Esophagus squamous epithelium (tissue), 5 donors: ENCODE measurements at places on chromosomes 2 and 18.
A peak's percentile ranks its signal among the peaks of the same experiment; 100 is the strongest.

DNA sequence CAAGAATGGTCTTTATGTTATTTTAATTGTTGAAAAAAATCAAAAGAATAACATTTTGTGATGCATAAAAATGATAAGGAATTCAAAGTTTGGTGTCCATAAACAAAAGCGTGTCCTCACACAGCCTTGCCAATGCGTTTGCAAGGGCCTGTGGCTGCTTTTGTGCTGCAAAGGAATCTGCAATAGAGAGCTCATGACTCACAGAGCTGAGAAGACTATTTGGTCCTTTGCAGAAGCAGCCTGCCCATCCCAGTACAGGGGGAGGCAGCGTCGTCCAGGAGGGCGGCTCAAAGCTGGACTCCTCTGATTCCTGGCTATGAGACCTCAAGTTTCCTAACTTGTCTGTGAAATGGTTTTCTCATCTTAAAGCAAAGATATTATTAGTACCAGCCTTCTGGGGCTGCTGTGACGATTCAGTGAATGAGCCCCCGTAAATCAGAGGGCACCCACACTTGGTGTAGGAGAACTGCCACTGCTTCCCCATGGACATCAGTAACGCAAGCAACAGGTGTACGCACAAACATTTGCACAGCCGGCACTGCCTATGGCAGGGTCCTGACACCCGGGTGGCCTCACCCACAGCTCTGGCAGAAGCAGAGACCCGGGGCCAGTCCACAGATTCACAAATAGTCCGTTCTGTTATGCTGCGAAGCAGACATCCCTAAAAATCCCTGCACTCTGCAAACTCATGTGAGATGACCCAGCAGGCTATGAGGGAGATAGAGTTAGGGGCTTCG lies 70.6 kb upstream of the ASAP2 start:
- peak overlapping the region; percentile 64 for H3K27ac ChIP-seq
- H3K27me3 ChIP-seq: no peaks in the 10 kb centered on the region
- no peaks in the 10 kb centered on the region for H3K4me1 ChIP-seq
- no peaks in the 10 kb centered on the region for H3K36me3 ChIP-seq
- H3K4me3 ChIP-seq: no peak overlapping the region

- H3K4me3 ChIP-seq: no peak overlapping the region
- no peak for DNase-seq
- H3K36me3 ChIP-seq: peaks cover 7% of the 10 kb centered on the region
- no peaks in the 10 kb centered on the region for H3K27me3 ChIP-seq
- H3K4me1 ChIP-seq: no peaks in the 10 kb centered on the region
- H3K27ac ChIP-seq: no peak overlapping the region
Observed at GRCh38 chr2:17426743-17427142, 91.5 kb downstream of the RAD51AP2 start.

- no peak overlapping the region for H3K27ac ChIP-seq
- no peaks in the 10 kb centered on the region for H3K36me3 ChIP-seq
- H3K4me3 ChIP-seq: no peak overlapping the region
- no peaks in the 10 kb centered on the region for H3K27me3 ChIP-seq
- H3K4me1 ChIP-seq: no peaks in the 10 kb centered on the region
Observed at GRCh38 chr2:150127346-150127990, 360.0 kb downstream of the RND3 start.

- DNase-seq: no peak
- no peak overlapping the region for H3K4me3 ChIP-seq
- no peak overlapping the region for H3K27ac ChIP-seq
- no peaks in the 10 kb centered on the region for H3K27me3 ChIP-seq
Observed at GRCh38 chr2:126857502-126857901, 41.2 kb upstream of the TEX51 start.
